ENCODE measurements at places on chromosomes 2 and 18. TPM values are rescaled to one million over a fixed set of nuclear protein-coding genes. Genes with fewer than 3 reads are reported as not detected.

The GALR1 gene
- total RNA-seq, result 0.03 TPM

- no peak for DNase-seq
These were observed 12.7 kb upstream of the MYCN start for GRCh38 chr2:15927551-15928218.

The UPP2 gene
- not detected for total RNA-seq

The PKDCC gene
- total RNA-seq, result 92.2 TPM

DNA sequence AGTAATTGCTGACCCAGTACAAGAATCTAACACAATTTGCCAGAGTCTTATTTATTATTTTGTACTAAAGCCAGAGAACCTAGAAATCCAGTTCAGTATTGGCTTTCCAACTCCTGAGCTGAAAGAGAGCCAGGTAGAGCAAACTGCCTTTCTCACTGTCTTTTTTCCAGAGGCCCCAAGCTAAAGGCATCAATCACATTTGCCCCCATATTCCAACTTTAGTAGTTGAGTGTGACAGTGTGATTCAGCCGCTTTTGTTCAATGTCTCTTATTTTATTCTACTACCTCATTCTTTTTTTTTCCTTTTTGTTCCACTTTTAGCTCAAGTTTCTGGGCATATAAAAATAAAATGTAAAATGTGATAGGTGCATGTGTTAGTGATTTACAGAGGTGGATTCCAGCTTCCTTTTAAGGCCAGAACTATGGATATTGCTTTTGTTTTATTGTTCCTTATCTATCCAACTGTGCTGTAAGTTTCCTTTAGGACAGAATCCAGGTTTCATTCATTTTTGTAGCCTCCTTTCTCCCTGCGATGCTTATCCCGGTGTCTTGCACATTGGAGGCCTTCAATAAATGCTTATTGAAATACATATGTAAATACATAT lies 153.0 kb downstream of the ZEB2 start:
- no peak for DNase-seq

DNA sequence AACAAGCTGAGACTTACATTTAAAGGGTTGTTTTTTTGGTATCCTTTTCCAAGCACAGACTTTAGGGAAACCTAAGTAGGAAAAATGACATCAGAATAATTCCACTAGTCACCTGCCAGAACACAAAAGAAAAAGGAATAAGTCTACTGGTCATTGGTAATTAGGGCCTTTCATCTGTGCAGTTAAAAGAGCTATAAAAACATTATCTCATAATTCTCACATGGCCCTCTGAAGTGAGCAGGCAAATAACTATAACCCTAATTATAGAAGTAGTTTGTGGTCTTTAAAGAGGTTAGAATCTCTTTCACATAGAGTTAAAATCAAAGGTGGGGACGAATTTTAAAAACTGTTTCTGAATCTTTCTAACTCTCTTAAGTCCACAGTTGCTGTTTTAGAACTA lies 111.1 kb upstream of the B3GNT2 start:
- no peak for DNase-seq

DNA sequence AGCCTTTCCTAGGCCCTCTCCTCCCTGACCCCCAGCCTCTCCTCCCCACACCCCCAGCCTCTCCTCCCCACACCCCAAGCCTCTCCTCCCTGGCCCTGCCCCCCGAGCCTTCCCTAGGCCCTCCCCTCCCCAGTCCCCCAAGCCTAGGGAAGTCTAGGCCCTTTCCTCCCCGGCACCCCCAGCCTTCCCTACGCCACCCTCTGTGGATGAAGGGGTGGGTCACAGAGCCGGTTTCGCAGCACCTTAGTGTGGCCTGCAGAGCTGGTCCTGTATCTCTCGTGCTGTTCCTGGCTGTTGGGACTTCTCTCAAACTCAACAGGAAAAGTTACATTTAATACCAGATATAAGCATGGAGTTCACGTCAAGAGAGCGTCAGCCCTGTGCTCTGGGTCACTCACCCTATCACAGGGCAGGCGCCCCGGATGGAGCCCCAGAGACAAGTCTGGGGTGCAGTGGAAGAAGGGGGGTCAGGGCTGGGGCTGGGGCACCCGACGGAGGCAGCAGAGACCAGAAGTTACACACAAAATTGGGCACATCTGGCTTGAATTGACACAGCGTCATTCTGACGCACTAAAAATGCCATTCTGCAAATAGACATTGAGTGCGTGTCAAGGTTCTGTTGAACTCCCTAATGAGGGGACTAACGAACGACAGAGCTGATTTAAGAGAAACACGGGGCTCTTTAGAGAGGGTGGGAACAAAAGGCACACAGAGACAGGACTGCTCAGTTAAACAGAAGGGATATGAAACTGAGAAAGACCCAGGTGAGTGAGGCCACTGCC lies 24.0 kb downstream of the KCNIP3 start:
- no peak for DNase-seq

DNA sequence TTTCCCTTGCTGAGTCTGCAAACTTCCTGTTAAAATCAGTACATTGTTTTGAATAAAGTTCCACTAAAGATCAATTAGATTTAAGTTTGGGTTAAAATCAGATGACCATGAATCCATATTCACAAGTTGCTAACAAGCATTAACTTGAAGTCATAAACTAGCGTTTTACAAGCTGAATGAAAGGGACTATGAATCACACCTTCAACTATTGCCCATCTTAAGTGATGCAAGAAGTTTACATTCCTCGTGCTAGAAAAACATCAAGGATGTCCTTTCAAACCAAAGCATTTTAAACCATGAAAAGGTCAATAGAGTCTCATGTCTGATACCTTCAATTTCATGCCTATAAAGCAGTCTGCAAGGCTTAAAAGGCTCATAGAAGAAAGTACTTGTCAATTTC lies 257.2 kb upstream of the SYT4 start:
- no peak for DNase-seq

The FAM237A gene
- total RNA-seq, result not detected

The SLC16A14 gene
- total RNA-seq, result 5.8 TPM

GRCh38 chr2:24929230-24929629 lies 9.2 kb upstream of the ADCY3 start:
- DNase-seq, result no peak

Data from right cardiac atrium (tissue), 5 donors.